ENCODE measurements at places on chromosomes 12 and 14.
A peak's percentile ranks its signal among the peaks of the same experiment; 100 is the strongest.

DNA sequence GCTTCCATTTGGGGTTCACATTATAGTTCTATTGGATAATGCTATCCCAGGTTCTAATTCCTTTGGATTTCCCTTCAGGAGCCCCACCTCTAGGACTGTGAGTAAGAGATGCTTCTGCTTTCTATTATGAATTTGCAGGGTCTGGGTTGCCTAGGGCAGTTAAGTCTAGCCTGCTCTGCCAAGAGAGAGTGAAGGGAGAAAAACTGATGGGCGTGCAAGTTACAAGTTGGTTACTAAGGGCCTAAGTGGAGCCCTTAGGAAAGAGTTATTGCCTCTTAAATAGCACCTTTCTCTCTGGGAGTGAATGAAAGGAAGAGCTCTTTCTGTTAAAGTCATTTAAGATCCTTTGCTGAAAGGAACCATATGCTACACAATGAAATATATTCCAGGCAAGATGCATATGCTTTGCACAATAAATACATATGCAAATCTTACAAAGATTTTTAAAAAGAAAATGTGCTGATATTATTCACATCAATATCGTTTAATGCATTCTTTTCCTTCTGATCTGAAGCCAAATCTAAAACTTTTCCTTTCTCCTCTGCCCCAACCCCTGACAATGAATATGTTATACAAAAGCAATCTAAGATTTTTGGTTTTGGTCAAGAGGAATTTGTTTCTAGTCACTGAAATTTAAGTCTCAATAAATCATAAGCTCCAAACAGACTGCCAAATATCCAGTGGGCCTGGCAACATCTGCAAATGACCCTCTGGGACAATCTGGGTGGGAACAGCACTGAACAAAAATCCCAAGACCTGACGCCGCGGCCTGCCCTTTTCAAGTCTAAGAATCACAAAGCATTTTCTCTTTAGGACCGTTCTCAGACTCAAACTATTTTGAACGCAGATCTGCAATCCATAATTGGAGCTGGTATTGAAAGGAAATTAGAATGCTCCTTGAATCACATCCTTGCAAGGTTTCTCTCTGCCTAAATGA is 586.7 kb downstream of the ETNK1 start:
- no peak for DNase-seq

- DNase-seq = no peak
Observed at GRCh38 chr14:35553808-35554207, 19.8 kb downstream of the INSM2 start.

- DNase-seq = no peak
Observed at GRCh38 chr12:2959505-2960389, 550 bp downstream of the TEAD4 start.

DNA sequence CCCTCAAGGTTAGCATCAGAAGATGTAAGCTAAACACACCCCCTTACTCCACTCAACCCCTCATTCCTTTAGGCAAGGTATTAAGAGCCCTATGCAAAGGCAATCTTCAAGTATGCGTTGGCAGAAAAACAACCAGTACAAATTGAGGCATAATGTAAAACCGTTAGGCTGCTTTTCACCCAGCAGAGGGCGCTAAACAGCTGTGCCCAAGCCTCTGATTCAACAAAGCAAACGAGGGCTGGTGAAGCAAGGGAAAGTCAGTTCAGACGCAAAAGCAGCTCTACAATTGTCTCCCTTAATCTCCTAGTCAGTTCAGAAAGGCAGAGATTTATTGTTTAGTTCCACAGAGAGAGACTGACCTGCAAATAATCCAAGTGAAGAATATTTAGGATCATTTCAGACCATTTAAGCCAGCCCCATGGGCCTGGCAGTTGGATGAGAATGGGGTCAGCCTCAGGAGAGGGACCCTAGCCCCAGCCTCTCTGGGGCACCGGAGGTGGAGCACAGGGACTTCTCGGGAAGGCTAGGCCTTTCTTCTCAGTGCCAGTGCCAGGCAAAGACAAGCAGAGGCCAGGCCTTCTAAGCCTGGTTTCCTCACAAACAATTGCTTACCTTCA is 23.5 kb downstream of the DCAF5 start:
- peak; percentile 73 for DNase-seq

GRCh38 chr14:31360919-31361662 is 59.3 kb downstream of the HEATR5A start:
- no peak for DNase-seq

GRCh38 chr12:104729610-104730446 is 228.3 kb downstream of the SLC41A2 start:
- no peak for DNase-seq
